ENCODE measurements at places on chromosomes 5 and 9.

- no peak for DNase-seq
These were observed 2.8 kb downstream of the HSPA5 start for GRCh38 chr9:125238127-125238914.

DNA sequence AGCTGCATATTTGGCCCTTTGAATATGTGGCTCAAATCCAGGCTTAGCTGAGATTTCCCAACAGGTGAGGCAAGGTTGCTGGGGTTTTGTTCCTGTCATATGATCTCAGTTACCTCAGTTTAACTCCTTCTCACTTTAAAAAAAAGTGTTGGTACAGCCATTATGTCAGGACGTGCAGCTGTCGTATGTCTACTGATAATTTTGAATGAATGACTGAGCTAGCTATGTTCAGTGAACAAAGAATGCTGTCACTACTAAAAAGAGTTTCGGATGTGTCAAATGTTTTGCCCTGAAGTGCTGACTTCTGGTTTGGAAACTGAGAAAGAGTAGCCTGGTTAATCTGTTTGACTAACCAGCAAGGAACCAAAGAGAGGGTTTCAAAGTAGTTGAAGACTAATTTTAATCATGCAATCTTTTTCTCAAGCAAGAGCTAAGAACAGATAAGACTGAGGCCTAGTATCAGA lies 106.3 kb upstream of the NR3C1 start:
- no peak for DNase-seq

DNA sequence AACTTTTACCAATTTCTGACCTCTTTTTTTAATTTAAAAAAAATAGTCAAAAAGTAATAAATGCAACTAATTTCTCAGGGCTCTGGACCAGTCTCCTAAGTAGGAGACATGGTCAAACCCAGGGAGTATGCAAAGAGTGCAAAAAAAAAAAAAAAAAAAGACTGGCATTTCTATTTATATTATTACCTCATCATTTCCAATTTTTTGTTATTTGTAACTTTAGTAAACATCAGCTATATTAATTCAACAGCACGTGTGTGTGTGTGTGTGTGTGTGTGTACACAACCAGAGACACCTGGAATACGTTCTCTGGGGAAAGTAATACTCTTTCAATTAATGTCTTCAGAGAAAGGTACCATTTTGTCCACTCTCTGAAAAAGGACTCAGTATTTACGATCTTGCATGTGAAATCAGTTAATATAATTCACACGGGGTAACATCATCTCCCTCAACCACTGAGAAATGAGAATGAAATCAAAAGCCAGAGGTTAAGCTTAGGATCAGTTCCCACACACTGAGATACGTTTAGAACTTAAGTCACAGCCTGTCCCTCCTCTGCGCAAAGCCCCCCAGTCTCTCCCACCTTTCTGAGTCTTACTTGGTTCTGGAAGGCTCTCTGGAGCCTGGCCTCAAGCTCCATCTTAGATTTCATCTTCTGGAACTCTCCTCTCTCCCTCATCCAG lies 21.9 kb downstream of the ZNF608 start:
- no peak for DNase-seq

GRCh38 chr9:76717176-76717575 lies 47.1 kb upstream of the PCA3 start:
- no peak for DNase-seq

DNA sequence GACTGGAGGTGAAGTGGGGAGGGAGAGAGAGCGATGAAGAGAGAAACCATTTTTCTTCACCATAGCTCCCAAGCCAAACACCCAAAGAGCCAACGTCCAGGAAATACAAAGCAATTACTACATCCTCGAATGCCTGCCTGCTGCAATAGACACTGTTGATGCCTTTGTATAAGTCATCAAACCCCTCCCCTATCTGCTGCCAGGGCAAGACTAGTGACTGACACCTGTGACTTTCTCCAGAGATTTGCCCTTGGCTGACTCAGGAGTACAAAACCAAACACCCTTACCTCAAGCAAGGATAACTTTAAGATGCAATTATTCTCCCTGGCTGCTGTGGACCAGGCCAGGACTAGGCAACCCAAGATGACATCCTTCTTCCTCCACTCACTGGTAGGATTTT lies 81.8 kb upstream of the RASA1 start:
- DNase-seq = no peak

DNA sequence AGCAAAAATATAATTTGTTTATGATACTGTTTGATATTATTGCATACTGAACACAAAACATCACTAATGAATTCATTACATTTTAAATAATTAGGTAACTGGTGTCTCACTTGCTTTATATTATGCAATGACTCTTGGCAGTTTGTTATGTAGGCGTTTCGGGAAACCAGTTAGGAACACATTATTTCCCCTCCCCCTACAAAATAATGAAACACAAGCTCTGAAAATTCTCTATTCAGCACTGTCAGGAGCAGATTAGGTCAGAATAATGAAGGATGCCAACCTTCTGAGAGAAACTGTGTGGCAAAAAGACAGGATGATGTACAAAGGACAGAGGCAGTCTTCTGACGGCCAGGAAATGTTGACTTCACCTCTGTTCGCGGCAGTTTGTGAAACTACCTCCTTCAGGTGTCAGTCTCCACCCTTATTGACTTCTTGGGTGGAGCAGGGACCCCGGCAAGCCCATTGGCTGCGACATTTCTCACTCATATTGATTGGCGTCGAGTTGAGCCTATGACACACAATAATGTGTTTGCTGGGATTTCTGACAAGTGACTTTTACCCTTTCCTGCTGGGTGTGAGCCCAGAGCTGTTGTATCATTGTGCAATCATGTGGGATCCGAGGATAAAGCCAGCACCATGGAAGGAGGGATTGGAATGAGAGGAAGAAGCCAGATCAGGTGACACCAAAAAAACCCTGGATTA lies 33.9 kb downstream of the SH3PXD2B start:
- DNase-seq = no peak

DNA sequence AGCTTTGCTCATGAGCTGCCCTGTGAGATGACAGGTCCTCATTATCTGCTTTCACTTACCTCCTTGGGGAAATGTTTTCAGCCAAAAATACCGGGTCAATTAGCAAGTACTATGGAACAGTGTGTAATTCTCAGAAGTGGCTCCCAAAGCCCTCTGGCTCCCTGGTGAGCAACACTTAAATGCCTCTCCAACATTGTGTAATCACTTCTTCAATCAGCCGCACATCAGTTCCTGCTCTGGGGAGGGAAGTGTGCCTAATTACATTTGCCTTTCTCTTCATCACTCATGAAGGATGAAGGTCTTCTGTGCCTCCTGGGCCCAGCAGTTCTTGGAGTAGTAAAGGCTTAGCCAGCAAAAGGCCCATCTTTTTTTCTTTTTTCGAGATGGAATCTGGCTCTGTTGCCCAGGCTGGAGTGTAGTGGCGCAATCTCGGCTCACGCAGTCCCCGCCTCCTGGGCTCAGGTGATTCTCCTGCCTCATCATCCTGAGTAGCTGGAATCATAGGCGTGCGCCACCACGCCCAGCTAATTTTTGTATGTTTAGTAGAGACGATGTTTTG lies 23.1 kb downstream of the NIM1K start:
- DNase-seq = no peak

- no peak for DNase-seq
These were observed 491 bp downstream of the OR1N1 start for GRCh38 chr9:122526602-122527001.

- no peak for DNase-seq
These were observed 169.3 kb downstream of the OLFM1 start for GRCh38 chr9:135256581-135257354.

GRCh38 chr5:12073426-12073825 lies 169.2 kb upstream of the CTNND2 start:
- DNase-seq = no peak

GRCh38 chr5:108983461-108984092 lies 235.9 kb downstream of the FER start:
- DNase-seq = no peak

GRCh38 chr5:98923966-98924365 lies 4.8 kb downstream of the CHD1 start:
- no peak for DNase-seq

DNA sequence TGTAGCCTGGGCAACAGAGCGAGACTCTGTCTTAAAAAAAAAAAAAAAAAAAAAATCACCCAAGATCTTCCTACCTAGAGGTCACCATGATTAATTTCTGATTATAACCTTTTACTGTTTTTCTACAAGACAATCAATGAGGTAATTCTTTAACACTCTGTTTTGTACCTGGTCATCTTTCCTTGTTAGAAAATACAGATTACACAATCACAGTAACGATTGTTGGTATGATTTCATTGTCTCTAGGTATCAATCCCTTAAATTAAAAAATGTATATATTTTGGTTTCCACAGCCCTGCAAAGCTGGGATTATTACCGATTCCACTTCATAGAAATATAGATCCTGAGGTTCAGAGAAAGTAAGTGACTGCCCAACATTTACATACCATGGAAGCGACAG lies 8.3 kb upstream of the ATG10 start:
- DNase-seq = no peak

GRCh38 chr5:167255926-167256325 lies 1035.5 kb upstream of the WWC1 start:
- no peak for DNase-seq

GRCh38 chr5:107808671-107809137 lies 138.0 kb upstream of the EFNA5 start:
- DNase-seq = no peak

- no peak for DNase-seq
These were observed 140.8 kb downstream of the SMARCA2 start for GRCh38 chr9:2155966-2156365.

DNA sequence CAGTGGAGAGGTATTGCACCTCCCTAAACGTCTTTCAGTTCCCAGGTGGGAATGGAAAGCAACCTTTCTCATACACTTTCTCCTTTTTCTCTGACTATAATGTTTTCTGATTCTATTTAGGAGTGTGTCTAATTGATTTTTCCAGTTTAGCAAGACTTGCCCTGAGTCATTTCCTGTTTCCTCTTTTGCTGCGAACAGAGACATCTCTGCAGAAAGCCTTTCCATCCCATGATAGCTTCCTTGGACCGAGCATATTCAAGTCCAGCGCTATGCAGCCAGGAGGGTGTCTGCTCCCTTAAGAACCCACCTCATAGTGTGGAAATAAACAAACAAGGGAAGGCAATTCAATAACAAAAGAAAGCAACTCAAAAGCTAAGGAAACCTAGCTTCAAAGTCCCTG lies 60.0 kb upstream of the CDH6 start:
- no peak for DNase-seq

DNA sequence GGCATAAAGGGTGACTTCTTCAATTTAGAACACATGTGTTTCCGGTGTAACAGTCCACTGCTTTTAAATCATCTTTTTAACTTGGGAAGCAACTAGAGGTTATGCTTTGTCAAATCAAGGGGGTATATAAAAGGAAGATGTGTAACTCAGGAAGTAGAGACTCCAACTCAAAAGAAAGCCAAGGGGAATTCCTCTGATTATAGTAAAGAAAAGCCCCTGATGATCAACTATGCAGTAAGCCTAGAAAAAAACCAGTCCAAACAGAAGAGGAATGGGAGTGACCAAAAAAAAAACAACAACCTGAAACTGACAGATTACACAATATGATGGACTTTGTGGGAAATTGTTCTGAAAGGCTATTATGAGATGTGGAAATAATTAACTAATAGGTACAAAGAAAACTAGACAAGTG lies 90.3 kb downstream of the AK8 start:
- no peak for DNase-seq

- DNase-seq = no peak
These were observed 320.9 kb upstream of the KLF4 start for GRCh38 chr9:107810461-107810961.

GRCh38 chr9:109477258-109478050 lies 20.7 kb downstream of the PTPN3 start:
- no peak for DNase-seq

DNA sequence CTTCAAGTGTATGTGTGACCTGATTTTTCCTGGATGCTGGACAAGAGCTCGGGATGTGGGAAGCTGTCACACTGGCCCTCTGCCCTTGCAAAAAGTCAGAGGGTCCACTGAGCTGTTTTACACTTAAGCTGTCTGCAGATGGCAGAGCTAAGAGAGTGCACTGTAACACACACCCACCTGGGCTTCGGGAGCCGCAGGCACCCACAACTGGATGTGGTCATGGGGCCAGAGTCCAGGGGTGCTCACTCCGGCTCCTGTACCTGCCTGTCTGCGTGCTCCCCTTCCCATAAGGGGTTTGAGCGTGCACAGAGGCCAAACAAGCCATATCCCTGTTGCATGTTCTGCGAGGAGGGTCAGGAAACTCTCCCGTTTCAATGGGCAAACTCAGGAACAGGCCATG lies 82.5 kb downstream of the LRRC70 start:
- DNase-seq = no peak

DNA sequence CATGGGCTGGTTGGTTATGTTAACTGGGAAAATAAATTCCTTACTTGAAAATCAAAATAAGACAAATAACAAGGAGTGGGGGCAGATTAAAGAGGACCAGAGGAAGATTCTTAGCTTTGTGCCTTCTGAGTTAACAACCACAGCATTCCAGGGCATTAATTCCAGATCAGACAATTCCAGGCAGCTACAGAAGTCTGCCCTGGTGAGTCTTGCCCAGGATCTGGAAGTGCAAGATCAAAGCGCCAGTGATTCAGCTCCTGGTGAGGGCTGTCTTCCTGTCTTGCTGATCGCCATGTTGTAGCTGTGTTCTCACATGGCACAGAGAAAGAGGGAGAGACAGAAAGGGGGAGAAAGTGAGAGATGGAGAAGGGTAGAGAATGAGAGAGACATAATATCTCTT lies 65.6 kb downstream of the ANXA2R start:
- DNase-seq = no peak

DNA sequence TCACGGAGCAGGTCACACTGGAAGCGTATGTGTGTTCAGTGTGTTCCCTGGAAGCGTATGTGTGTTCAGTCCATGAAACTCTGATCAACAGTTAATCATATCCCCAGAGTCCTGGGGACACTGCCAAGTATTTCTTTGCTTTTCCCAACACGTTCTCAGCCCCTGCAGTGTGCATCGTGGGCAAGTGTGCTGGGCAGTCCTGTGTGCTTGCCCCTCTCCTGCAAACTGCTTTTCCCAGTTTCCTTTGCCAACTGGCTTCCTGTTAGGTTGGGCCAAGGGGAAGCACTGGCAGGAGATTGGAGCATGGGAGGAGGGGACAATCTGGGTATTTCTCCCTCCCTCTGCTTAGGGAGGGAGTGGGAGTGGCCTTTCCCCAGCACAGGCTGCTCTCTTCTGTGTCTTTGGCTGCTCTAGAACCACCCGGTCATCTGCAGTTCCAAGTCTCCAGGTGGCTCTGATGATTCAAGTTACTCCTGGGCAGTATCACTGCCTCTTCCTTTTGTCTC lies 36.8 kb upstream of the NEK6 start:
- no peak for DNase-seq

GRCh38 chr5:66306105-66306843 lies 162.2 kb downstream of the SREK1 start:
- no peak for DNase-seq
